ENCODE measurements at places on chromosomes 2 and 18.

GRCh38 chr2:224017957-224018356 lies 21.1 kb downstream of the SERPINE2 start:
- DNase-seq = no peak

DNA sequence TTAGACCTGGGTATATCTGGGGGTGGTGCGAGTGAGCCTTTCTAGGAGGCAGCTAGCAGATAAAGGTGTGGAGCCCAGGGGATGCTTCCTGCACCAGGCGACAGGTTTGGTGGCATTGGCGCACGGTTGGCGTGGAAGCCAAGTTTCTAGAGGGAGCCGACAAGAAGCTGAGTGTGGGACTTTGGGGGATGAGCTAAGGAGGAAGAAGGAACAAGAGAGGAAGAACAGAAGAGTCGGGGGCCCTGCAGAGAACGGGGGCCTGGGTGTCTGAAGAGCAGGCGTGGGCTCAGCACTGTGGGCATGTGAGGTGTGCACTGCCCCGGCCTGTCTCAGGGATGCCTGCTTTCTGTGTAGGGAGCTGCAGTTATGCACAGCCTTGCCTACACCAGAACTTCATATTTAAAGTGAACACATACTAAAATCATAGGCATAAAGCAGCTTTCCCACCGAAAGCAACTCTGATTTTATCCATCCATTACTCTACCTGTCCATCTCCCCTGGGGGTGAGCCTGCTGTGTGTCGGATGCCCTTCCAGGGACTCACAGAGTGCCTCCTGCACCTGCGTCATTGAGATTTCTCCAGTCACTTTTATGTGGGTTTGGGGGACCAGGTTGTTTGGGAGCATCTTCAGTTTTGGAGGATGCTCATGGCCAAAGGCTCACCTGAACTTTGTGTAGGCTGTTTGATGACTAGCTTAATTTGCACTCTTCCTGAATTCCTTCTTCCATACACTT lies 149.7 kb downstream of the LDLRAD4 start:
- no peak for DNase-seq

DNA sequence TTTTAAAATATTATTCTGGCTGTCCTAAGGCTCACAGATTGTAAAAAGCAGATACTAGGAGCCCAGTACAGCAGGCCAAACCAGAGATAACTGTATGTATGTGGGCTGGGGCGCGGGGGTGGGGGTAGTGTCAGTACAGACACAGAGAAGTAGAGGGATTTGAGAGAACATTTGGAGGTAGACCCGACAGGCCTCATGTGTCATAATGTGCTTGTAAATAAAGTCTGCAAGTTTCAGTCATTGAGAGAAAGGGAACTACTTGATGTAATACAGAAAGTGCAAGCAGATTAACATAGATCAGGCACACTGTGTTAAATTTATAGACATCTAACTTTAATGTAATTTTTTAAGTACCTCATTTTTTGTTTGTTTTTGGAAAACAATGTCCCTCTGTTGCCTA lies 7.4 kb upstream of the POLI start:
- no peak for DNase-seq

DNA sequence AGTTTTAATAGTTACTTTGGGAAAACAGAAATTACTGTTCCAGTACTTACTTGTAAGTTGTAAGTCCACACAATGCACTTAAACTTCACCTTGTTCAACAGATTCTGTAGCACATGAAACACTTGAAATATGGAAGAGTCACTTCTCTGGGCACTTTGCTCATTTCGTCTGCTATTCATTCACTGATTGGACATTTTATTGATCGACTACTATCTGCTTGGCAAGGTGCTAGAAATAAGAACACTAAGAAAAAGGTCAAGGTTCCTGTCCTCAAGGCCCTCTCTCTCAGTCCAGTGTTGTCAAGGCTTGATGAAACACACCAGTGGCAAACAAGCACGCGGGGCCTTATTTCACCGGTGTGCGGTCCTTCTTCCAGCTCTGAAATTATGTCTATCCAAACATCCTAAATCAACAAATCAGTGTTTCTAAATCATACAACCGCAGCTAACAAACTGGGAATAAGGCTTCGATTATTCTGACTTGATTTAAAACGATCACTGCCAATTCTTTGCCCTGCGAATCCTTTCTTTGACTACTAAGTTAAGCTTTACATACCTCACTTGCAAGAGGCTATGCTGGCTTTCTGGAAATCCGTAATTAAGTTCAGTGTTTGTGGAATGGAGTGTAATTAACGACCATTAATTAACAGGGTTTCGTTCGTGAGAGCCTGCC lies 780 bp upstream of the ITGAV start:
- no peak for DNase-seq

- DNase-seq = no peak
These were observed 63.1 kb downstream of the AGAP1 start for GRCh38 chr2:235556901-235557300.

GRCh38 chr18:7945882-7946281 lies 378.8 kb downstream of the PTPRM start:
- no peak for DNase-seq

DNA sequence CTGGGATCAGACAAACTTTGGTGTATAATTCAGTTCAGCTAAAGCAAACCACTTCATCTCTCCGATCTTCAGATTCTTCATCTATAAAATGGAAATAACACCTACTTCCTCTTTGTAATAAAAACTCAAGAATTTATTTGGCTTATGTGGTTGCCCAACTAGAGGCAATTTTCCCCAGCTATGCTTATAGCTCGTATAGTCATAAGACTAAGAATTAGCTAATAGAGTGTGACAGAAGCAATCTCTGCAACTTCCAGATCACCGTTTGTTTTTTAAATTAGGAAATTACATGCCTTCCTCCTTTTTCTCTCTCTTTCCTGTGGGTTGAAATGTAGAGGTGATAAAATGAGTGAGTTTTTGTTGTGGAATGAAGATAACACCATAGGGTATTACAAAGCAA lies 35.3 kb upstream of the KCNF1 start:
- no peak for DNase-seq

GRCh38 chr2:150620855-150621254 lies 133.4 kb upstream of the RND3 start:
- DNase-seq = no peak

DNA sequence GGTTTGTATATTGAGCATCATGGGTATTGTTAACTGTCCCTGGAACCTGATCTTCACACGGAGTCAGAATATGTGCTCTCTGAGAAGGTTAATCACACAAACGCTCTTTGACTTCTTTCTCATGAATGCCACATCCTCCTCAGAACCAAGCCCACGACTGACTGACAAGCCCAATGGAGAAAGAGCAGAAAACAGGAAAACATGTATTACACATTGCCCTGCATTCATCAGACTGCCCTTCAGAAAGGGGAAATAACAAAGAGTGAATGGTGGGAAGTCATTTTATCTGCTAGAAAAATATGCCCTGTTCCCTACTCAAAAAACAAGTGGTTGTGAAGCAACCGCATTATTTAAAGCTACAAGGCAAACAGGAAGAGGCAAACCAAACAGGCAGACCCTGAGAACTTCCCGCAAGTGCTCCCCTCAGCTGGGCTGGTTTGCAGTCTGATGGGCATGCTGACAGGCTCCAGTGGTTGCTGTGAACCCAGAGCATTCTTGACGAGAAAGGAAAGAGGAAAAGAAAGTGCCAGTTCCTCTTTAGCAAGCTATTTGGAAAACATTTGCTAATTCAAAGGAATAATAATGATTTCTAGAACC lies 172.9 kb upstream of the SETBP1 start:
- DNase-seq = no peak

DNA sequence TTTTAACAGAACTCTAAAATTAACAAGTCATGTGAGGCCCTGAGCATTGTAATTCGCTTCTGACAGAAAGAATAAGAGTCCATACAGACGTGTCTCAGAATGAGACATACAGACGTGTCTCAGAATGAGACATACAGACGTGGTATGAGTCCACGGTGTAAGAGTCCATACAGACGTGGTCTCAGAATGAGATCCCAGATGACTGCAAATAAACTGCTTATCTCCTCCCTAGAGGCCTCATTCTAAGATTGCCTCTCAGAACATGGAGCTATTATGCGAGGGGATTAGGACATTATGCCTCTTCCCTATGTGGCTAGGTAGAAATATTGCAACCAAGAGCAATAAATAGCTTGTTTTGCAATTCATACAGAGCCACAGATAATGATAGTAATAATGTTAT lies 63.9 kb downstream of the NEB start:
- no peak for DNase-seq

DNA sequence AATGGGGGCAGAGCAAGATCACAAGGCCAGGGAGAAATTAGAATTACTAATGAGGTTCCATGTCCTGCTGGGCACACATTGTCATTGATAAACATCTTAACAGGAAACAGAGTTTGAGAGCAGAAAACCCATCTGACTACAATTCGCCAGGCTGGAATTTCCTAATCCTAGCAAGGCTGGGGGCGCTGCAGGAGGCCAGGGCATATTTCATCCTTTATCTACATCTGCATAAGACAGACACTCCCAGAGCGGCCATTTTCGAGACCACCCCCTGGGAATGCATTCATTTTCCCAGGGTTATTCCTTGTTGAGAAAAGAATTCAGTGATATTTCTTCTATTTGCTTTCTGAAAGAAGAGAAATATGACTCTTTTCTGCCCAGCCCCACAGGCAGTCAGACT lies 152.7 kb downstream of the SUCLG1 start:
- DNase-seq = no peak

DNA sequence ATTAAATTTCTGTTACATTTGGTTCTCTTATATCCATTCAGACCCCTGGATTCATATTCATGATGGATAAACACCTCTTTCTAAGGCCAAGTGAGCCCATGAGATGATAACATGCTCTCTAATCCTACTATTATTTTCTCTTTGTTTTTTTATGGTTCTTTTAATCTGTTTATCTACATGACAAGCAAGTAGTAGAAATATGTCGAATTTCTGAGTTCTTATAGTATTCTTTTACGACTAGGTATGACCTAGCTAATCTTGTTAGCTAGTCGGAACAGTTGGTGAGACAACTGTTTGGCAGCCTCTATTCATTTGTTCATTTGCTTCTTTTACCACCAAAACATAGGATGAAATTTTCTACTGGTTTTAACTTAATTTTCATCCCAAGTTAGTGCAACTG lies 98.1 kb upstream of the SCG2 start:
- DNase-seq = no peak

GRCh38 chr2:122478117-122478516 lies 722.7 kb downstream of the TSN start:
- no peak for DNase-seq

DNA sequence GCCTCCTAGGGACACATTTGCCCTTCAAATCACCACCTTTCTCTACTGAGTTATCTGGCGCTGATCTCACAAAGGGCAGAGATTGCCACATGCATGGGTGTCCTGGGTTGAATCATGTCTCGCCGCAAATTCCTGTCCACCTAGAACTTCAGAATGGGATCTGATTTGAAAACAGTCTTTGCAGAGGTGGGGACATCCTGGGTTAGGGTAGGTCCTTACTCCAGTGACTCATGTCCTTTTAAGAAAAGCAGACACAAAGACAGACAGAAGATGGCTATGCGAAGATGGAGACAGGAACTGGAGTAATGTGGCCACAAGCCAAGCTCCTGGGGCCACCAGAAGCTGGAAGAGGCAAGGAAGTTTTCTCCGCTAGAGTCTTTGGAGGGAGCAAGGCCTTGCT lies 197.4 kb upstream of the SMIM21 start:
- no peak for DNase-seq

- DNase-seq = no peak
These were observed 25.2 kb downstream of the TMEM163 start for GRCh38 chr2:134693359-134694330.

- DNase-seq = no peak
These were observed 242.4 kb downstream of the LPIN1 start for GRCh38 chr2:11988691-11989353.

DNA sequence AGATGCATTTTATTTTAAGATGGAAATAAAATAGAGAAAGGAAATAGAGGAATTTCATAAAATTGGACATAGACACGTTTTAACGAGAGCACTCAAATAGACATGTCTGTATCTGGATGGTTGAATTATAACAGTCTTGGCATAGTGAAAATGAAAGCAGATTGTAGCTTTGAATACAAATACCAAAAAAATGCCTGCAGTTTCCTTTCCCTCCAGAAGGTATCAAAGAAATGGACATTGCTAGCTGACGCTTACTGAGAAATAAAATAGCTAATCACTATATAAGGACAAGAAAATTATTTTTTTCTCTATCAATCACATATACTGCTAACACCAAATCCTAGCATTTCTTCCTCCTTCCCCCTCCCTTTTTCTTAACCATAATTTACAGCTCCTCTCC lies 11.4 kb upstream of the MAPRE2 start:
- DNase-seq = no peak

DNA sequence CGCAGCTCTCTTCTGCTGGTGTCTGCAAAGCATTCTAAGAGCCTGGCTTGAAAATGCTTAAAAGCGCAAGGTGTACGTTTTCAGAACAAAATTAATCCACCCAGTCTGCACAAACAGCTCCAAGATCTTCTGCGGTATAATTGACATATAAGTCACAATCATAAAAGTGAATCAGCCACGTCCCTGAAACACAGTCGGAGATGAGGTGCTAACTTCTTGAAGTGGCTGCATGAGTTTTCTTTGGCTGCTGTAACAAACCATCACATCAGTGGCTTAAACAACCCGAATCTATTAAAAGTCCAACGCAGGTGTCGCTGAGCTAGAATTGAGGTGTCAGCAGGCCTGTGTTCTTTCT lies 32.6 kb downstream of the ARL4C start:
- no peak for DNase-seq

DNA sequence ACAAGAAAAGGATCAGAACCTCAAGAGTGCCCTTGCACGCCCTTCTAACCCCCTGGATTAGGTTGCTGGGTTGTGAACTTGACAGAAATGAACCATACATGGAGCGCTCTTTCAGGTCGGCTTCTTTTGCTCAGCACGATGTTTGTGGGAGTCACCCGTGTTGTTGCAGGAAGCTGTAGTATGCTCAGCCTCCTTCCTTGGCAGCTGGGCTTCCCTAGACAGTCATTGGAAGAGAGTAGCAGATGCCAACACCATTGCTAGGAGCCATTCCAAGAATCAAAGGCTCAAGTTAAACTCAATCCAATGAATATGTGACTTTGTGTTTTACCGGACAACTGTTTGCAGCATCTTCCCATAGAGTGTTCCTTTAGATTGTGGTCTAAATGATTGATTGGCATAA lies 47.0 kb downstream of the RAB12 start:
- no peak for DNase-seq

GRCh38 chr18:37529863-37530262 lies 35.7 kb downstream of the CELF4 start:
- no peak for DNase-seq

DNA sequence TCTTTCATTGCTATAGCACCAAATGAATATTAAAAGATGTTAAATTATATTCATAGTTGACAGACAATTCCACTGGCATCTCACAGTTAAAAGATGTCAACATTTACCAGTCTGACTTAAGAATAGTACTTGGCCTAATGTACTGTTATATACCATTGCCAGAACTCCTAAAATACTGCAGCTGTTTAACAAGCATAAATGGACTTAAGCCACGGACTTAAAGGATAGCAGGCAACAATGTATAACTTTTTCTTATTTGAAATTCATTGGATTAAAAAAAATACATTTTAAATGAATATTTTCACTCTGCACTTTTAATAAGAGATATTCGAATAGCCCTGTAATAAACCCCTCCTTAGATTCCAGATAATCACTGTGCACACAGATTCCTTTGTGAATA lies 3.8 kb downstream of the TCF4 start:
- DNase-seq = no peak

GRCh38 chr2:63124218-63124617 lies 73.6 kb downstream of the OTX1 start:
- DNase-seq = no peak

- DNase-seq = peak; percentile 57
These were observed 198.2 kb downstream of the NDUFA10 start for GRCh38 chr2:239826786-239827522.
